ENCODE measurements at places on chromosomes 1 and 21. TPM values are rescaled to one million over a fixed set of nuclear protein-coding genes. Genes with fewer than 3 reads are reported as not detected.

Gene SEMA4A
- polyA plus RNA-seq, result 121 TPM

Gene SLC16A4
- polyA plus RNA-seq, result 0.25 TPM

Gene CELF3
- polyA plus RNA-seq, result not detected

Gene TP73
- polyA plus RNA-seq, result 0.15 TPM

Gene AVPR1B
- not detected for polyA plus RNA-seq

Gene TFF2
- polyA plus RNA-seq, result not detected

Gene PDIK1L
- polyA plus RNA-seq, result 0.81 TPM

Gene BSDC1
- polyA plus RNA-seq, result 23.7 TPM

Gene HTR6
- not detected for polyA plus RNA-seq

- DNase-seq, result no peak
Observed at GRCh38 chr1:40692429-40692895, 958 bp downstream of the NFYC start.

DNA sequence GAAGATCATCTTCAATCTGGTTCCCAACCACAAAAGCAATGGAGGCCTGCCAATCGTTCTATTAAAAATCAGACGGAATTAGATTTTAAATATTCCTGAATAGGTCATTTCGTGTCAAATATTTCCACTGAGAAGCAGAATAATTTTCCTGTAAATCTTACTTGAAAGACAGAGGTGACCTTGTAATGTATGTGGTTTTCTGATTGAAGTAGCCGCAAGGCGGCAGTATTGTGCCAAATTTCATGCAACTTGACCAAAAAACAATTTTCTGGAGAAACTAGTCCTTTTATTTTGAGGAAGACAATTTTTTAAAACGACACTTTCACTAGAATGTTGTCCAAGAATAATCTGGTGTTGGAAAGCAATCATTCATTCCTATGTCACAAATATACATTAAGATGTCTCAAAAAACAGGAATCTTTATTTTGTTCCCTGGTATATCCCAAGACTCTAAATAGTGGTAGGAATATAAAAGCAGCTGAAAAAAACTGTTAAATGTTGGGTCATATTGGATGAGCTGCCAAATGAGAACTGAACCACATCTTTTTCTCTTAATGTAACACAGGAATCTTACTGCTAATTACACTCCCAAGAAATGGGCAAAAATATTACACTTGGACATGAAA is 33.6 kb downstream of the SPAG17 start:
- peak; percentile 26 for DNase-seq

GRCh38 chr1:153881751-153882150 is 41.0 kb downstream of the GATAD2B start:
- no peak for DNase-seq

DNA sequence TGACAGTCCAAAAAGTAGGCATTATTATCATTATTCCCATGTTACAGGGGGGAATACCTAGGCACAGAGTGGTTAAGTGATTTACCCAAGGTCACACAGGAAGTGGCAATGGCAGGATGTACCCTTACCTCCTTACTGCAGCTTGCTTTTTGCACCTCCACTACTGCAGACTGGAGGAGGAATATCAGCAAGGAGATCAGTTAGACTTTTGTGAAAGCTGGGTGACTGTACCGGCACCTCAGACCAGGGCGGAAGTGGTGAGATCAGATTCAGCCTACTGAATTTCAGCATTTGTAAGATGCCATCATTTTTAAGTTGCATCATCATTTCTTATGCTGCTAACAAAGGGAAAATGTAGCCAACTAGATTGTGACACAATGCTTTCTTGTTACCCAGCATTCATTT is 4.5 kb downstream of the ADARB1 start:
- DNase-seq, result peak; percentile 89

- DNase-seq, result no peak
Observed at GRCh38 chr1:228016653-228017355, 10.0 kb downstream of the WNT3A start.

- DNase-seq, result no peak
Observed at GRCh38 chr1:70930062-70930461, 117.6 kb downstream of the PTGER3 start.

DNA sequence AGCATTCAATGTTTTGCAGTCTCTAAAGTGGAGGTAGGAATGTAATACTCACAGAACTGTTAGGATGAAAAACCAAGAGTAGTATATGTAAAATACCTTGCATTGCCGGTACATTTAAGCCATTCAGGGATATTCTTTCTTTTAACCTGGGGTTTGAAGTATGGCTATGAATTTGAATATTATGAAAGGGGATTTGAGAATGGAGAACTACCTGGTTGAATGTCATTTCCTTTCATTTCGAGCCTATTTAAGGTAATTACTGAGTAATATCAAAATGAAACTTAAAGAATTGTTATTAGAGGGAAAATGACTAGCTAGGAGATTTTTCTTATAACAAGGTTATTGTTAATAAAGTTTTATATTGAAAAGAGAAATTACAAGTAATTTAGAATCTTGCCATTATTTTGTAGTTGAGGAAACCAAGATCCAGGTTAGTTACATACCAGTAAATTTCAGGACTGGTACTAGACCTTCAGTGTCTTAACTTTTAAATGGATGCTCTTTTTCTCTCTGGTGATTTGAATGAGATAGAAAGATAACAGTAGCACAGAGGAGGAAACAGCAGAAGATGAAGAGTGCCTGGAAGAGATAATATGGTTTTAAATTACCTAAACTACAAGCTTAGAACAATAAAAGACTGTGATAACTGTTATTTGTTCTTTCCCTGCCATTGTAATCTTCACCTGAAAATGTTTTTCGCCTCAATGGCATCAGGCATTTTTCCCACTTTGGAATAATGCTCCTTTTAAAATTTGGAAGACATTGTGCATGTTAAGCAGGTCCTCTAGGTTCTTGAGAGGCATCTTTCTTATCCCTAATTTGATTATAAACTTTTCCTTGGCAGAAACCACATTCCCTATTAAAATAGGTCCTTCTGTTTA is 103.2 kb downstream of the PKN2 start:
- no peak for DNase-seq

DNA sequence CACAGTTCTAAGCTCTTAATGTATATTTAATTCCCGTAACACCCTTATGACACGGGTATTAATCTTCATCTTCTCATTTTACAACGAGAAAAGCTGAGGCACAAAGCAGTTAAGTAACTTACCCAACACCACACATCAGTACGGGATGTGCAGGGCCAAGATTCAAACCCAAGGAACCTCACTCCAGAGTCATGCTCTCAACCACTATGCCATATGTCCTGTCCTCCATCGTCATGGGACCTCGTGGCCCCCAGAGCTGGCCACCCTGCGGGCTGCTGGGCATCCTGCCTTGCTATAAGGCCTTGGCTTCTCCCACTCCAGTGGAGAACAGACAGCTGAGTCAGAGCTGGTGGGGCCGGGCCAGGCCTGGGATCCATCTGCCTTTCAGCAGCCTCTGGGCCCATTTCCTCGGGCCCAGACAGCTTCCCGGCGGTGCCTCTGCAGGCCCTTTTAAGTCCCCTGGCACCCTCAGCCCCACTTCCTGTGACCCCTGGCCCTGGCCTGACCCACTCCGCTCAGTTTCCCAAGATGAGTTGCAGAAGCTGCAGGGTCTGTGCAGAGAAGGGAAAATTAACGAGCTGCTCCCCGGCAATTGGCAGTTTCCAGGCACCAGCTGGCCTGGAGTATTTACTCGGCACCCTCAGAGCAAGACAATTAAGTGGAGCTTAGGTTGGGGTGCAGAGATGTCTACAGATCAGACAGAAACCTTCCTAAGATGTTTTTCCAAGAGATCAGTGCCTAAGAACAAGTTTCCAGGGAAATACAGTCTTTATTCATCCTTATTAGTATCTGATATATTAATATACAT is 98.2 kb downstream of the EPHB2 start:
- DNase-seq, result no peak

GRCh38 chr1:19411612-19412011 is 73.7 kb downstream of the CAPZB start:
- DNase-seq, result no peak

DNA sequence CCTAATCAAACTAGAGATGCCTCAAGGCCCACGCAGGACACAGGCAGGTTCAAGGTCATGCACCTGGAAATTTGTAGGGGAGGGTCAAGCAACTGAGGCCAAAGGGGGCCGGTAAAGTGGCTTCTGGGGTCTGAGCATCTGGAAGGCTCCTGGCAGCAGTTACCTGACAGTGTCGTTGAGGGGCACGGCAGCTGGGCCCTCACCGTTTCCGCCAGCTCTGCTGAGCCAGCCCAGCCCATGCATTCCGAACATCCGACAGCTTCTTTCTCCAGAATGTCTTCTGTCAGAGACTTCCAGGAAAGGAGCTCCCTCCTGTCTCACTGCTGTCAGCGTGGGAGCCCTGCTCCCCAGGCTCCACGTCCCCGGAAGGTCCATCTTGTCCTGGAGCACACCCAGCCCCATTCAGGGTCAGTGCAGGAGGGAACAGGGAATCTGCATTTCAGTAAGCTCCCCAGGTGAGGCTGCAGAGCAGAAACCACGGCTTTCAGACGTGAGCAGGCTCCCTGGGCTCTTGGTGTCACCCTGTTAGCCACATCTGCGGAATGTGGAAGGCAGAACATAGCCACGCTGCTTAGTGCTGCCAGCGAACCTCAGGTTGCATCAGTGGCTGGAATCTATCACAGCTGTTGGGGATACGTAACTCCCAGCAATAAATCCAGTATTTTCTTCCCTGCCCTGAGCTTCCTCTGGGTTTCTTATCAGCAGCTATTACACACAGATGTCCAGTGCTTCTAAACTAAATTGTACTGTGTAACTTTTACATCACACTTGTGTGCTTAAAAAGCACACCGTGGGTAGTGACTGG is 36.3 kb upstream of the FAM3B start:
- DNase-seq, result no peak

- DNase-seq, result no peak
Observed at GRCh38 chr21:41229509-41230248, 61.7 kb downstream of the BACE2 start.

DNA sequence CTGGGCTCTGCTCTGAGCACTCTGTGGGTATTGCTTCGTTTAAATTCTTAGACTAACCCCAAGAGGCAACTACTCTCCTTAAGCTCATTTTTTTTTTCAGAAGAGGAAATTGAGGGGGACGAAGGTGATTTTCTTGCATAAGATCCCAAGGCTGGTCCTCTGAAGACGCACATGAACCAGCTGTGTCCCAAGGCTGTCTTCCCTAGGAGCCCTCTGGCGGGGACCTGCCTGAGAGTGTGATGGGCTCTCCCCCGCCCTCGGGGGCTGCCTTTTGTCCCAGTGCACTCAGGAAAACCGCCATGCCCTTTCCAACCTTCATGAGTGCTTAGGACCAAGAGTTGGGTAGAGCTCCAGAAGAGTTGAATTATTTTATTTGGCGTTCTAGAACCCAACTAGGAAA is 21.7 kb downstream of the UMODL1 start:
- no peak for DNase-seq

DNA sequence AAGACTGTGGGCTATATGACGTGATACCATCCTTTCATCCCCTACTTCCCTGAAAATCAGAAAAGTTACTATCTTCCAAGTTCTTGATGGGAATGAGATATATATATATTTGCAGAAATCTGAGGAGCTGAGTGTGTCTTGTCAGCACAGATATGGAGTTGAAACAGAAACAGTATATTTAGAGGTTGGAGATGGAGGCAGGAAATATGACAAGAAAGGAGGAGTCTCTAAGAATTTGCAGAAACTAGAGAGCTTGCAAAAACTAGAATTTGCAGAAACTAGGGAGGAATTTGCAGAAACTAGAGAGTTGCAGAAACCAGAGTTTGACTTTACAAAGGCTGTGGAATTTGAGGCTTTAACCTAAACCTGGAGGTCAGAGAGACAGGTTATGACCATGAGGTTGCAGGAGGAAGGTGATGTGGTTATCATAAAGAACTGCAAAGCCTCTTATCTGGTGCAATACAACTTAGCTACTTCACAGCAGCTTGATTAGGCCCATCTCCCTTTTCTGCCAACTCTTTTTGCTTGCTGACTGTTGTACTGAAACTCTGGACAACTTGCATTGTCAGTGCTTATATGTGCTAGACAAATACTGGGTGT is 22.3 kb downstream of the XCL2 start:
- DNase-seq, result no peak

DNA sequence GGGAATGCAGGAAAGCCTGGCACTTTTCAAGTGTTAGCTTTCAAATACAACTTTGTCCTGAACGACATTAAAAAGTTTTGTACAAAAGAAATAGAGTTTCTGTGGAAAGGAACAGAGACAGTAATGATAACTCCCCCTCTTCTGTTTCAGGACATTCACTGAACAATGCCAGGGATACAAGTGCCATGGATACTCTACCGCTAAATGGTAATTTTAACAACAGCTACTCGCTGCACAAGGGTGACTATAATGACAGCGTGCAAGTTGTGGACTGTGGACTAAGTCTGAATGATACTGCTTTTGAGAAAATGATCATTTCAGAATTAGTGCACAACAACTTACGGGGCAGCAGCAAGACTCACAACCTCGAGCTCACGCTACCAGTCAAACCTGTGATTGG is 189.5 kb downstream of the ADGRL2 start:
- DNase-seq, result no peak

- no peak for DNase-seq
Observed at GRCh38 chr1:203296460-203297073, 8.8 kb upstream of the BTG2 start.

Data from CD14-positive monocyte (primary cell).